ENCODE measurements at places on chromosomes 7 and 10.

DNA sequence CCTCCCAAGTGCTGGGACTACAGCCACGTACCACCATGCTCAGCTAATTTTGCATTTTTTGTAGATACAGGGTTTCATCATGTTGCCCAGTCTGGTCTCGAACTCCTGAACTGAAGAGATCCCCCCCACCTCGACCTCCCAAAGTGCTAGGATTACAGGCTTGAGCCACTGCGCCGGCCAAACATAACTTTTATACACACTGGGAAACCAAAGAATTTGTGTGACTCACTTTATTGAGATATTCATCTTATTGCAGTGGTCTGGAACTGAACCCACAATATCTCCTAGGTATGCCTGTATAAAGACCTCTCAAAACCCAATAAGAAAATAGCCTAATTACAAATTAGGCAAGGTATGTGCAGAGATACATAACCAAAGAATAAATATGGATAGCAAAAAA, 182.6 kb upstream of the FEZF1 start:
- DNase-seq = no peak

GRCh38 chr10:43667317-43667731, 18.6 kb upstream of the ZNF32 start:
- no peak for DNase-seq

GRCh38 chr10:4519658-4520402, 306.2 kb upstream of the AKR1E2 start:
- no peak for DNase-seq

GRCh38 chr7:100360135-100360854, 2.4 kb downstream of the PILRB start:
- DNase-seq = no peak

DNA sequence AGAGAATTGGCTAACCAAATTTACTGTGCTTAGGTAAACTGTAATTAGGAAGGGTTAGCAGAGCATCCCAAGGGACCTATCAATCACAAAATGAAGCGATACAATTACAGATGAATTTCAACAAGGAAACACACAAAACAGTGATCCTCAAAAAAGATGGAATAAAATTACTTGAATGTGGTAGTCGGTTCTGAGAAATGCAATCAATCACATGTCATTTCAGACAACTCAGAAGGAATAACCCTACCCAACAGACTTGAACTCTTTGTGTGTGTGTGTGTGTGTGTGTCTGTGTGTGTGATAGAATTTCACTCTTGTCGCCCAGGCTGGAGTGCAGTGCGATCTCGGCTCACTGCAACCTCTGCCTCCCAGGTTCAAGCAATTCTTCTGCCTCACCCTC, 43.5 kb downstream of the ST8SIA6 start:
- DNase-seq = no peak

- DNase-seq = no peak
Measured at GRCh38 chr7:66167773-66168387, 37.3 kb upstream of the TPST1 start.

DNA sequence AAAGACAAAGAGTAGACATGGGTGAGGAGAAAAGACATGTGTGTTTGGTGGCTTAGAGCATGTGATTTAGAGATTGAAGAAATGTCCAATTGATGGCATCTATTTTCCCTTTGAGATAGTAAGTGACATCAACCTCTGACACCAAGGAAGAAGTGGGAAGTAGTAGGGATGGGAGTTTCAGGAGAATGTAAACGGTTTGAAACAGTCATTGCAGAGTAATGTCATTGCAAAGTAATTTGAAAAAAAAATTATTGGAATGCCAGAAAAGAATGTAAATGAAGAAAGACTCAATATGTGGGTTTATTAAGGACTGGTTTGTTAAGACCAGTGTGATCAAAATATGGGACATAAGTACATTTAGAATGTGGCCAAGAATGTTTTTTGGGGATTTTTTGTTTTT, 26.6 kb downstream of the GNG11 start:
- no peak for DNase-seq

DNA sequence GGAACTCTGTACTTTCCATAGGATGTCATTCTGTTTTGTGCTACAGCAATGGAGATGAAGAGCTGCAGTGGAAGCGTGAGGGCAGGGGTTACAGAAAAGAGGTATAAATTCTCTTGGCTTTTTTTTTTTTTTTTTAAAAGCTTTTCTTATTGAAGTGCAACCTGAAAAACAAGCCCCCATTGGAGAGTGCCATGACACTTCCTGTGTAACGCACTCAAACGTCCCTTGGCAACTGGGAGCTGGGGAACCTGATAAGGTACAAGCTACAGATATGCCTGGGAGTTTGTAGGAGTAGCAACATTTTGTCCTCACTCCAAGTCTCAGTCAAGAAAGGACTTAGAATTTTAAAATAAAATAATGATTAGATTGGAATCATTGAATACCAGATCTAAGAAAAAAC, 512.1 kb downstream of the RPS24 start:
- DNase-seq = no peak

GRCh38 chr7:138796038-138796615, 1.7 kb upstream of the TMEM213 start:
- no peak for DNase-seq

DNA sequence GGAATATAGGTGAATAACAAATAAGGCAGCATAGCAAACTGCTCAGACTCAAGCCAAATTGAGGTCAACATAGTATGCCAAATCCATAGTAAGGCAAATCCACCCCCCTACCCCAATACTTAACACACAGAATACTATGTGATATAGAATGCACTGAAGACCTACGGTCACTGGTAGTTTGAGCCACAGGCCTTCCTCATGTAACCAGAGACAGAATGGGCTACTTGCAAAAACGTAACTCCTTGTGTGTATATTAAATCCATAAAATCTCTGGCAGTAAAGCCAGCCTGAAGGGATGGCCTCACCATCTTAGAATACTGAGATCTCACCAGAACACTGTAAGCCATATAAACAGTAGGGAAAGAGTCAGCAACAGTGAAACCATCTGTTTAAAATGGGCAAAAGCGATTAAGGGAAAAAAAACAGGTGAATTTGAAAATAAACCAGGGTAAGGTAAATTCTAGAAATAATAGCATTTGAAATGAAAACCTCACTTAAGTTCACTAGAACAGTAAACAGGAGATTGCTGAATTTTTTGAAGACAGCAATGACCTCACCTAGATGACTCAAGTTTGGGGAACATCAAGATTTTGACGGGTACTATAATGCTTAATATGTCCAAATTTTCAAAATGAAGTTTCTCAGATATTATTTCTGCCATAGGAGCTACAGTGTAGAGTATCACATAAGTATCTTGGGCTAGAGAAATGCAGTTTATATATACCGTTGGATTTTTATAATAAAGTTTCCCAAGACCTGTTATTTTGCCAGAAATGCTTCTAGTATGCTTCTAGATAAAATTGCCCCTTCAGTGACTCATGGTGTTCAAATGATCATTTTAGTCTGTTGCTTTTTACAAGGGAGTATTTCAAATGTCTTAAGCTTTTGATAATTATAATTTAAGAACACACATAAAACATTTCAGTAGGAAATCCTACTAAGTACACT, 13.9 kb downstream of the HNRNPA2B1 start:
- DNase-seq = no peak

GRCh38 chr10:47418321-47418720, 34.2 kb upstream of the ZNF488 start:
- DNase-seq = no peak

DNA sequence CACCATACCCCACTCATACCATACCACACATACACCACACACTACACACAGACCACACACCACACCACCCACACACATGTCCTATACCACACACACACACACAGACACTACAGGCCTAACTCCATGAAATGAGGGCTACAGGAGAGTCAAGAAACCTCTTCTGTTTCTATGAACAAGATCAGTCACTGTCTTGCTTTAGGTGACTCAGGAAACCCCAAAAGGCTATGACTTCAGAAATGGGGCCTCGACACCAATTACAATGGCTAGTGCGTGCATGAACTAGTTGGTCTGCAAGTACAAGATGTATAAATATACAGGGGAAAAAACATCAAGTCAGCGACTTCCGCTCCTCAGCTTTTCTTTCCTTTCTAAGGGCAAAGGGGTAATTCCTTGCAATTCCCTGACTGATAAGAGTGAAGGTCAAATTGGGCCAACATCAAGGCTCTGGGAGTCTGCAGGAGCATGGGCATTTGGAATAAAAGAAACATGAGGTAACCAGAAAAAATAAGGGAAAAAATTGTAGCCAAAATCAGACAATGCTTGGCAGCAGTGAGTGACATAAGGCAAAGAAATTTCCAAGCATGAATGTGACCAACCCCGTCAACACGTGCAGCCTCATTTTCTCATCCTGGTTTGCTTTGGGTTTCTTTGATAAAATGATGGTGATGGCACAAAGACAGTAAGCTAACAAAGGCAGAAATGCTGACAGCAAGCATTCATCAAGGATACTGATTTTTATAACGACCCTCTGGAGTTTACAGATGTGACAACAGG, 1.5 kb downstream of the PKD1L1 start:
- no peak for DNase-seq

GRCh38 chr10:128047351-128047750, 78.9 kb downstream of the MKI67 start:
- DNase-seq = no peak

- DNase-seq = no peak
Measured at GRCh38 chr7:137696376-137696775, 150.4 kb downstream of the DGKI start.

DNA sequence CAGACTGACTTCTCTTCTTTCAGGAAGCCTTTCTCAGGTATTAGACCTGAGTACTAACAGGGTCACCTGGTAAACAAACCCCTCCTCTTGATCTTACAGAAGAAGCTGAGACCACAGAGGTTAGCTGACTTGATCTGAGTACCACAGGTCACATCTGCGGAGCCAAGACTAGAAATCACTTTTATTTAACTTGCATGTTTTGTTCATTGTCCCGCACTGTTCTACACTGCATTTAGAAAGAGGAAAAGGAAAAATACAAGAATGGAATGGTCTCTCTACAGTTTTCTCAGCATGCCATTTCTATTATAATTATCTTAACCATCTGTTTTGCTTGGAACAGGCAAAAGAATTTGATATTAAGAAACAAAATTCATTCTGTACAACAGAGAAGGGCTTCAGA, 245.6 kb upstream of the ETV1 start:
- no peak for DNase-seq

GRCh38 chr7:45435846-45436245, 138.3 kb upstream of the ADCY1 start:
- DNase-seq = no peak

- no peak for DNase-seq
Measured at GRCh38 chr7:690478-691360, 35.8 kb upstream of the DNAAF5 start.

DNA sequence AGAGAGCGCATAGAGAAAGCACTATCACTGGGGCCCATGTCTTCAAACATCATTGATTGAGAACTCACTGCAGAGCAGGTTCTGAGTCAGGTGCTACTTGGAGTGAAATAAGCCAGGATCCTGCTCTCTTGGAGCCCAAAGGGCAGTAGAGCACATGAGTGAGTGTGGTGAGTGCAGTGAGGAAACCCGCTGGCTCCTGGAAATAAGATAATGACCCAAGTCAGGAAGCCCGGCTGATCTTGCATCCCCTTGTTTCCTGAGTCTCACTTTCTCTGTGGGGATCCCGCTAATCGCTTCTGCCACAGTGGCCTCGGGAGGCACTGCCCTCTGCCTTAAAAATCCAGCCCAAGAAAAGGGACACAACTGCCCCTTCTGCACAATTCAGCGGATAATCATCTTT, 7.1 kb upstream of the FAM107B start:
- DNase-seq = no peak

DNA sequence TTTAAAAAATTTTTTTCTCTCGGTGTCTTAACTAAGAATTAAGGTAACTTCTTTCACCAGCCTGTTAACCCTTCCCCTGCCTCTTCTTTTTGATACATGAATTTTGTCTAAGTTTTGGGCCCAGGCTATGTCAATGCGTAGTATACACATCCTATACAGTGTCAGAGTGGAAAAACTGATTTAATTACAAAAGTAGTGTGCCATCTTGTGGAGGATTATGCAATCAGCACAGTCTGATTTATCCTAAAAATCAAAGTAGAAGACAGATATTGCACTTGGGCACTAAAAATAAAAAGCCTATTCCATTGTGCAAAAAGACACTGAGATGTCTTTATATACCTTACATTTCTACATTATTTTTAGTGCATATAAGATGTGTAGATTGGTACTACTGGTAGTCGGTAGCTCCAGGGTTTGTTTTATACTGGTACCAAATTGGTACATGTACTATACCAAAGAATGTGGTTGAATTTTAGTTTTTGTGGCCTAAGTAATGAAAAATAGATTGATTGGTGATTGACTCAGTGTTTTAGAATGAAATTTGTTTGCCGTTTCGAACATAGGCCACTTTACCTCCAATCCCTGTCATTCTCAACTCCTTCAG, 96.6 kb downstream of the MKLN1 start:
- no peak for DNase-seq

- no peak for DNase-seq
Measured at GRCh38 chr10:89741126-89741762, 39.9 kb downstream of the KIF20B start.

DNA sequence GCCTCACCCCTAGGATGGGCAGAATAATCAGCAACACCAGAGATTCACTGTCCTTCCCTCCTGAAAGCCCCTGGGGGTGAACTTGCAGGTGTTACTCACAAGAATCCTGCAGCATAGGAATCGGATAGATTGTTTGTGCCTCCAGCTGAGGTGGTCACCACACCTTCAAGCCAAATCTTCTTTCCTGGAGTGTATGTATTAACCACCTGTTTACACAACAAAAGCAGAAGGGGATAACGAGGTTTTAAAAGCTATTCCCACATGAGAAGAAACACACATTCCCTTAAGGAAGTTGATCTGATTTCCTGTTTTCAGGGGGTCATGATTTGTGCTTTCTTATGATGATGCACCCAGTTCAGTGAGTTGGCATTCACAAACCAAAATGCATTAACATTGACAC, 173.8 kb upstream of the HPS1 start:
- no peak for DNase-seq

GRCh38 chr10:12729885-12730284, 271.6 kb downstream of the CCDC3 start:
- no peak for DNase-seq

GRCh38 chr10:114184276-114184675, 5.1 kb downstream of the TDRD1 start:
- no peak for DNase-seq

DNA sequence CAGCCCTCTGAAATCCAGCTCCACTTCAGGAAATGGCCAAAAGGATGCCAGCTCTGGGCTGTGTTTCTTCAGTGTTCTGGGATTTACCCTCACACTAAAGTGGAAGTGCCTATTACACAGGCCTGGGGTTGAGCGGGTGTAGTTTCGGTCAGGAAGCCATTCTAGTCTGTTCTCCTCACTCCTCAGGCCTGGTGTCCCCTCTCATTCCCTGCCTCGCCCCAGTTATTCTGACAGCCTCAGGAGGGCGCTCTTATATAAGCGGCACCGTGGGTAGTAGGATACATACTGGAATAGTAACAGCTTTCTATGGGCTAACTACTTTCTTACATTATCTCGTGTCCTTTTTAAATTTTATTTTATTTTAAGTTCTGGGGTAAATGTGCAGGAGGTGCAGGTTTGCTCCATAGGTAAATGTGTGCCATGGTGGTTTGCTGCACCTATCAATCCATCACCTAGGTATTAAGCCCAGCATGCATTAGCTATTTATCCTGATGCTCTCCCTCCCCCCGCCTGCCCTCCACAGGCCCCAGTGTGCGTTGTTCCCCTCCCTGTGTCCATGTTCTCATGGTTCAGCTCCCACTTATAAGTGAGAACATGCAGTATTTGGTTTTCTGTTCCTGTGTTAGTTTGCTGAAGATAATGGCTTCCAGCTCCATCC, 12.2 kb upstream of the LGI1 start:
- DNase-seq = peak; percentile 54
